HTR-8/SVneo (cell line): ENCODE measurements at places on chromosomes 1 and 21.

- no peak for DNase-seq
Observed at GRCh38 chr1:33364565-33364918, 43.6 kb upstream of the A3GALT2 start.

- DNase-seq = no peak
Observed at GRCh38 chr1:47782414-47783166, 214.6 kb downstream of the TRABD2B start.

DNA sequence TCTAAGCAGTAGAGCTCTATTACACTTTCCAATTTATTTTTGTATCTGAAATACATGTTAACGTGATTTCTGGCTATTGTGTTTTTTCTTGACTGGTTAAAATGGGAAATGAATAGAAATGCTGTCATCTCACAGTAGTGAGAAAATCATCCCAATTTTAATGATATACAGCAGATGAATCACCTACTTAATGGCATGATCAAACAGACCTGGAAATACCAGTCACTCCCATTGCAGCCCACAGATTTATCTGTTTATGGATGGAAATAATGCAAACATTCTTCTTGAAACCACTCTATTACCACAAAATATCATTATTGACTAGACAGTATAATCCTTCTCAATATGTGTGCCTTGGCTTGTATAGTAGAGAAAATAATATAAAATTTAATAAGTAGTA, 497.8 kb upstream of the ADAMTS5 start:
- DNase-seq = no peak

DNA sequence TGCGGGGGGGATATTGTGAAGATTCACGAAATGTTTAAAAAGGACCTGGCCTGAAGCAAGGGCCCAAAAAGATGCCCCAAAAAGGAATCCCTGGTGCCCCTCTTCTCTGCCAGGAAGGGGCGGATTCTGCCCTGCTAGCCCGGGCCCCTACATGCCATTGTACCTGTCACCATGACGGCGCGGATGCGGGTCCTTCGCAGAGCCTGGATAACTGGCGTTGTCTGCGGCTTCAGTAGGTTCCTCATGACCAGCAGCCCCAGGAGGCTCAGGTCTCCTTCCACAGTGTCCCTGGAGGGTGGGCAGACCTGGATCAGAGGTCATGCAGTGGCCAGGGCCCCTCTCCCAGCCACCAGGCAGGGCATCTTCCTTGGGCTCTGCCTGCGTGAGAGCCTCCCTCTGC, 11.2 kb upstream of the MFAP2 start:
- DNase-seq = no peak

DNA sequence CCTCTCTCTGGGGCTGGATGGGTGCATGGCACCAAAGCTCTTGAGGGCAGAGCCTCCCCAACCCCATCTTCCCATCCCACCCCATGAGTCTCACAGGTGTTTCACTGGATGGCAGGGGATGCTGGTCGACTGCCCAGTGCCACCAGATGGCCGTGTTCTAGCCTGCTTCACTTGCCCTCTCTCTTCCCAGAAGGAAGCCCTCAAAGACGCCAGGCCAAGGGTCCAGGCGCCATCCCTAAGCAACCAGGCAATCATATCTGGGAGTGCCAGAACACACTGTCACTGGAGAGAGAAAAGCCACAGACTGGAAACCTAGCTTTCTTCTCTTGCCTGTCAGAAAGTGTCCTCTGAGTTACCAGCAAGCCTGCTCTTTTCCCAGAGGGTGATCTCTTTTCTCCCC, 26.7 kb downstream of the PIGM start:
- DNase-seq = no peak

GRCh38 chr21:42066521-42066920, 4.6 kb upstream of the UMODL1 start:
- DNase-seq = no peak

DNA sequence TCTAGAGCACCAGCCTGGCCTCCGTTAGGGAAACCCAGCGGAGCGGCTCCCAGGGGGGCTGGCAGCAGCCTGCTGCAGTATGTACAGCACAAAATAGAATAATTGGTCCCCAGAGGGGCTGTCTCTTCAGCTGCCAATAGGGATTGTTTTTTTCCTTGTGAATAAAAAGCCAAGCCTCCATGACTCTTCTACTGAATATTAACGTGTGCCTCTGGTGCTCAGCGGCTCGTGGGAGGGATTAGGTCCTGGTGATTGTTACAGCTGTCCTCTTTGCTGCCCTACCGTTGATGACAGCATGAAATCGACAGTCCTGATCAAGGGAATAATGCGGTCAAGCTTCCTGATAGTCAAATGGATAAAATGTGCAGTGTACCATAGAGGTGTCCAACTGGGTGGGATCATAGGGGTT, 190.7 kb upstream of the RUNX1 start:
- DNase-seq = no peak

DNA sequence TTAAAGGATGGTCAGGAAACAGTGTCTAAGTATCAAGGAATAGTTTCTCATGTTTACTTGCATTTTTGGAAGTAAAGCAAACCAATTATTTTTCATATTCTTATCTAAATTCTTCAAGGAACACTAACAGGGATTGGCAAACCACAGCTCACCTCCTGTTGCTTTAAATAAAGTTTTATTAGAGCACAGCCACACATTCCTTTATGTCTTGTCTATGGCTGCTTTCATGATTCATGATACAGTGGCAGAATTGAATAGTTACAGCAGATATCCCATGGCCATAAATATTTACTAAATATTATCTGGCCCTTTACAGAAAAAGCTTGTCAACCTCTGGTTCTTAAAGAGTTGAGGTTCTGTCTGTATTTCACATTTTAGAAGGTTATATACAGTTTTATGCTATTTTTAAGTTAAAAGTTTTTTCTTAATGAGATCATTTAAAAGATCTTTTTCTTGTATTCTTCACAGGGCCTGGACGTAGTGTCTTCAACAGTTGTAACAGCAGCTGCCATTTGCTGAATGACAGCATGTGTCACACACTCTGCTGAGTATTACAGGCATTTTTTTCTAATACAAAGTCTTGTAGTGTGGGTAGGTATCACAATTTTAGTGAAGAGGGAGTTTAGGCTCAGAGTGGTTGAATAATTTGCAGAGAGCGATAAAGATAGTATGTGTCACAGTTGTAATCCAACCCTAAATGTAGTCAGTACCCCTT, 2.6 kb downstream of the ZNF691 start:
- DNase-seq = no peak

DNA sequence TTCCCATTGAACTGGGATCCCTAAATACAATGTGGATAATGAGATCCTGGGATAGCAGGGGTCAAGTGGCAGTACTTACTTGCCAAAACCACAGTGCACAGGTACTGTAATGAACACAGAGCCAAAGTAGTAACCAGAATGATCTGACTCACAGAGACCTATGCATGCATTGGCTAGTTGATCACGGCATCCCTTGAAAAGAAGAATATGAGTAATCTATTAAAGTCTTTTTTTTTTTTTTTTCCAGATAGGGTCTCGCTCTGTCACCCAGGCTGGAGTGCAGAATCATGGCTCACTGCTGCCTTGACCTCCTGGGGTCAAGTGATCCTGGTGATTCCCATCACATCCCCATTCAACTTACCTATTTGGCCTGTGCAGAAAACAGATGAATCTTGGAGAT, 29.4 kb upstream of the EIF4G3 start:
- DNase-seq = no peak
